Stimulated activated CD4-positive, alpha-beta T cell treated with anti-CD3 and anti-CD28 coated beads, Interleukin-1b, Interleukin-23, amount 100 ng/mL, for 1 hour (primary cell): ENCODE measurements at places on chromosomes 3 and 15.

GRCh38 chr3:114469070-114469469, 175.2 kb downstream of the TIGIT start:
- DNase-seq: no peak

GRCh38 chr3:193599393-193599792, 6.4 kb downstream of the OPA1 start:
- DNase-seq: no peak

DNA sequence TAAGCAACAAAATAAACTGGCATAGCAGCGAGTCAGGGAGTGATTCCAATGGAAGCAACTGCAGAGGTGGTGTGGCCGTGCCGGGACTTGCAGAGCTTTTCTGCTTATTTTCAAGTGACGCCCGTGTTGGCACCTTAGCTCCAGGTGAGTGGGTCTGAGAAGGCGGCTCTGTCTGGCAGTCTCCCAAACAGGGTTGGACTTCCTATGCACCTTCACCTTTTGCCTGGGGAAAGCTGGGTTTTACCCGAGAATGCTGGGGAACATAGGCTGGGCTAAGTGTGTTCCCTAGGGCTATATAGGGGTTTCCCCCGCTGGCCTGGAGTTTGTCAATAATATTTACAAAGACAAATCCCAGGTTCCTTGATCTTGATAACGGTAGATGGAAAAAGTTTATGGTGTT, 179.9 kb upstream of the TBL1XR1 start:
- no peak for DNase-seq

DNA sequence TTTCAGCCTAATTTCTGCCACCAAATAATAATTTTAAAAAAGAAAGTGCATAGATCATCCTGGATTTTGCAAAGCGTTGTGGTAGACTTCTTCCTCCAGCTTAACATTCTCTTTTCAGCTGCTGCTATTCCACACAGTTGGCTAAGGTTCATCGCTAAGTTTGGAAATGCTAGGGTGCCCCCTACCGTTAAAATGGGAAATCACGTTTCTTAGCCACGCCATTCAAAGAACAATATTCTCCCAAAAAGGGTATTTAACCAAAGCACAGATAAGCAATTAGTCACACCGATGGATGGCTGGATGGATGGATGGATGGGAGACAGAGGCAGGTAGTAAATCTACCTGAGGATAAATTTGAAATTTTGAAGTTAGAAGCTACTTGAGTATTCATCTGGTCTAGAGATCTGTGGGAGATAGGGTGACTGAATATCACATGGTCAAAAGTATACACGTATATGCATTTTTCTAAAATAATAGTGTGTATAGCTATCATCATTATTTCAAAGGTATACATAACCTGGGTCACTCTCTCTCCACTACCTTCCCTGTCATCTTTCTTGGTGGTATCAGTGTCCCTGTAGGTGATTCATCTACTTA, 67.2 kb downstream of the EFHB start:
- no peak for DNase-seq

DNA sequence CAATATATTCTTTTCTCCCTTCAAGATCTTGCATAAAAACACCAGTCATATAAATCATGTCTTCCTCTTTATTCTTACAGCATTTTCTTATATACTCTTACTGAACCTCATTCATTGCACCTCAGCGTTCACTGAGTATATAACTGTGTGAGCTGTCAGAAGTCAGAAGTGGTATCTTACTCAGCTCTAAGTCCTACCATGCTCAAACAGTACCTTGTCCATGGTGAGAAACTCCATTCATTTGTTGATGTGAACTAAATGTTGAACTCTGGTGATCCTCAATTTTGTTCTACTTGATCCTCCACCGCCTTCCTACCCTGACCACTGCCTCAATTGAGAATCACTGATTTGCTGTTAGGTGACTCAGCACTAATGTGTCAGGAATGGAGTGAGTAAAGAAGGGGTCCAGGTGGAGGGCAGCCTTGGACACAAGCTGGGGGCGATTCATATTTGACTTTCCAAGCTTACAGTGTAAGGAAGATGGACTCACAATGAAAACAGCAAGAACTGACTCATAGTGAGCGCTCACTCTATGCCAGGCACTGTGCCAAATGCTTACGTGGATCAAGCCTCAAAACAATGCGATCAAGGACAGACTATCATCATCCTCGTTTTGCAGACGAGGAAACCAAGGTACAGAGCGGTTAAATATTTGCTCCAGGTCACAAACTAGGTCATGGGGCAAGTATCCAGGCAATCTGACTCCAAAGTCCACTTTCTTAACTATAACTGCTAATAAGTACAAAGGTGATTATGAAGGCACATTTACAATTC, 13.5 kb upstream of the ZFYVE19 start:
- no peak for DNase-seq

DNA sequence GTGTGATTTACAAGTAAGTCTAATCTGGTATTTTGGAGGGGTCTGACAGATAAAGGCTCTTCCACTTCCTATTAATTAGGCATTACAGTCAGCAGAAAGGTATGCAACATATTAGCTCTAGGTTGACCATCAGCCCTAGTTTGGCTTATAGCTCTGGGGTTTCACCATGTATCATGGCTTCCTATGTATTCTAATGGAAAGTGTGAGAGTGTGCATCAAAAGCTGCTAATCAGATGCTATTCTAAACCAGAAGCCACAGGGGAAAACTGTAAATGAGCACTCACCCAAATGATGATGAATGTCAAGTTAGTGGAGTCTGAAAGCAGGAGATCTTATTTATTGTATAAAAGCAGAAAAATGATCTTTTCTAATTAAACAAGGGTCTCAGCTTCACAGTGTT, 149.2 kb upstream of the MITF start:
- DNase-seq: no peak

- no peak for DNase-seq
Measured at GRCh38 chr3:184176377-184177330, 2.0 kb downstream of the AP2M1 start.

- no peak for DNase-seq
Measured at GRCh38 chr3:86180696-86181095, 810.3 kb downstream of the VGLL3 start.

DNA sequence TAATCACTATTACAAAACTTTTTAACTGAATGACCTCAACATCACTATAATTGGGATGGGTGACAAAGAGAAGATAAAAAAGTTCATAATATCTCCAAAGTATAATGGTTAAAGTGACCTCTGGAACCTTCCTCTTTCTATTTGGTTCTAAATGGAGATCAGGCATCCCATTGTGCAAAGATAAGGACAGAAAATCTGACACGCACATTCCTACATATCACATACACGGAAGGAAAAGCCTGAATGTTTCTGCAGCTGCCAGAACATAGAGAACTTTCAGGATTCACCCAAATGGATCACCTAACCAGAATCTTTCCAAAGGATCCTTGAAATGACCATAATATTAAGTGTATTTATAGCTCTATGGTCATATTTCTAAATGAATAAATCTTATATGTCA, 128.2 kb downstream of the TFDP2 start:
- no peak for DNase-seq

GRCh38 chr15:86316726-86317383, 237.2 kb downstream of the AGBL1 start:
- no peak for DNase-seq

GRCh38 chr3:152175528-152175889, 93.2 kb upstream of the MBNL1 start:
- no peak for DNase-seq

- DNase-seq: no peak
Measured at GRCh38 chr15:52575072-52575471, 6.2 kb upstream of the ARPP19 start.

DNA sequence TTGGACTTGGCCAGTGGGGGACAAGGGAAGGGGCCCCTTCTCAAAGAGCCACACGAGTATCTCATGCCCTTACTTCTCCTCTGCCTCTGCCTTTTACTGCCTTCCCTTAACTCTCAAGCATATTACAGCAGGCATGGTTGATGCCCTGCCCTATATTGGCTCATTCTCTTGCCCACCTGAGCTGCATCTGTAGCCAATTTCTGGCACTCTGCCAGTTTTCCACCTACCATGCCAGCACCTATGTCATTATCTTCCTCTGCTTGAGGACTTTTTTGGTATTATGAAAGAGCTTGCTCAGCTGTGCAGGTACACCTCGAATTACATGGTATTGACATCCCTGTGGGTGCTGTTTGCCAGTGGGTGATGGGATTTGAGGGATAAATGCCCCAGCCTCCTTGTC, 181.8 kb downstream of the OXSM start:
- no peak for DNase-seq

DNA sequence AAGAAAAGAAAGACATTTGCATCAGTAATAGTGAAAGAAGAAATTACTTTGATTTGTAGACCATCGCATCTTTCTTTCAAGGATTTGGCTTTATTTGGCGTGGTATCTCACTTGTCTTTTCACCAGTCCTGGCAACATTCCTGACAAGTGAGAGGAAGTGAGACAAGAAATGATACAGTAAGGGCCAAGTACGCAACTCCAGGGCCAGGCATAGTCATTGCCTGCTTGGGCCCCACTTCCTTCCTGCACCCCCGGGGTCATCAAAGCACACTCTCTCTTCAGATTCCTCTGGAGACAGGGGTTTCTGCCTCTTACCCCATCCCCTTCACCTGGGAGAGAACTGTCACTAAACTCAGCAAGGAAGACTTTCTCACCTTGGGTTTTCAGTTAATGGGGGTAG, 55.1 kb downstream of the CD47 start:
- DNase-seq: no peak

- DNase-seq: no peak
Measured at GRCh38 chr3:143128227-143128955, 8.8 kb downstream of the CHST2 start.

- DNase-seq: no peak
Measured at GRCh38 chr15:29270169-29270955, 740 bp upstream of the NSMCE3 start.

- DNase-seq: no peak
Measured at GRCh38 chr3:46930945-46931403, 45.6 kb downstream of the CCDC12 start.

- DNase-seq: no peak
Measured at GRCh38 chr3:120457827-120458226, 7.0 kb upstream of the FSTL1 start.

DNA sequence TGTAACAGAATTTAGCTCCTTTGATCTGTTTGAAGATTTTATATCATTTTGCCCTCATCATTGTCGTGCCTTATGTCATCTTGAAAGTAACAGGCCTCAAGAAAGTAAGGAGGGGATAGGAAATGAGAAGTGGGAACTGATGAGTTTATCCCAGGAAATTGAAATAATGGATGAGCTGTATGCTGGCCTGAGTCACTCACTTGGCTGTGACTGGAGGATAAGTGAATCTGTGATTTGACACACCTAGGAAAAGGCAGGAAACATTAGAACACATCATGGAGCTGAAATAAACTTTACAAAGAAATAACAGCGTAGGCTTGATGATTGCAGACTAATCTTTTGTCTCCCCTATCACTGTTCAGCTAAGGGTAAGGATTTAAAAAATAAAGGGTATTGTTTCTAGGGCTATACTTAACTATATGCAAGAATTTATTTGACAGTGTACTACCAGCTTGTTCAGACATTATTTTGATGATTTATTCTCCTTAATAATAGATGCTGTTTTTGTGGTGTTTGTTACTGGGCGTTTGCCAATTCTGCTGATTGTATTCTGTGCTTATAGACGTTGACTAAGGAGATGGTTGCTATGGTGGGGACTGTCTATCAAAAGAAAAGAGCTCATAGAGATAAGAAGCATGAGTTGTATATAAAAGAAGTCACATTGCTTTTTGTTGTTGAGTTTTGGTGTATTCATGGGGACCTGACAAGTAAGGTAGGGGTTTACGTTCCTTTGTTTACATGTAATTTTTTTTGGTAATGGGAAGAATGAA, 105.6 kb upstream of the ROPN1 start:
- DNase-seq: no peak

GRCh38 chr3:32226875-32227500, 11.5 kb upstream of the CMTM8 start:
- no peak for DNase-seq

DNA sequence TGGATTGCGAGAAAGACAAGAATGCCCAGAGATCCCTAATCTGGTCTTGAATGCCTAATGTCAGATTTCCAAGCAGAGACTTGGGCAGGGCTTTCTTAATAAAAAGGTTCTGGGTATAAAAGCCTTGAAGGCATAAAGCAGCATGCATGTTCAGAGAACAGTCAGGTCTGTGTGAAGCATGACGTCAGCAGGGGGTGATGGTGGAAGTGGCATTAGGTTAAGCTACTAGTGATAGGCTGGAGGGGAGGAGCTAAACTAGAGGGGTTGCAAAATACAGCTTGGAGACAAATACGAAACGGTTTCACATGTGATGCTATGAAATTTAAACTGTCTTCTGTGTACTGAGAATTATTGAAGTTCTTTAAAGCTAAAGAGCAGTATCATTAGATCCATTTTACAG, 125.6 kb downstream of the VPS8 start:
- no peak for DNase-seq

DNA sequence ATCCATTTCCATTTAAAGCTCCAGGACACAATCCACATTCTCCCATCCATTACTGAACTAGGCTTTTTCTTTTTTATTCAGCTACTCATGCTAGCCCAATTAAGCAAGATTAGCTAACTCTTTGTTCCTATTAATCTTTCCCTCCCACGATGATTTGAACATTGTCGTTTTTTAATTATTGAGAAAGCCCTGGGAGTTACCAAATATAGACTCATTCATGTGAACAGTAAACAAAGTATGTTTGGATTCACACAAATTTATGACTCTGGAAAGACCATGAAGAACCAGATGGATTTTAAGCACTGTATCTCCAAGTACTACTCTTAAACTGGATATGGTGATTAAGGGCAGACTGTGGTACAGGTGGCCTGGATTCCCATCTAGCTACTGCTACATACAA, 82.2 kb downstream of the STRIT1 start:
- no peak for DNase-seq

DNA sequence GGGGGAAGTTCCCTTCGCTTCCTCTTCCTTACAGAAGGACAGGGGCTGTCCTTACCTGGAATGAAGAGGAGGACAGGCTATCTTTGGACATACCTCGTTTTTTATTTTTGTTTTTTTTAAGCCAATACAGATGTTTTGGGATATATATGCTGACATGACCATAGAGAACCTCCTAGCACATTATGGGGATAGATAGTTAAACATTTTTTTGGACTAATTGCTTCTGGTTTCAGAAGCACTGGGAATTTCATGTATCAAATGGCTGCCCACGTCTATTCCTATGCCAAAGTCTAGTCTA, 238.2 kb upstream of the BHLHE40 start:
- DNase-seq: no peak

GRCh38 chr15:58805095-58805494, 34.0 kb downstream of the MINDY2 start:
- no peak for DNase-seq

- DNase-seq: no peak
Measured at GRCh38 chr3:178059119-178059518, 477.1 kb upstream of the KCNMB2 start.
